Posterior vena cava (tissue), 2 donors: ENCODE measurements at places on chromosomes 6 and 20. TPM values are rescaled to one million over a fixed set of nuclear protein-coding genes. Genes with fewer than 3 reads are reported as not detected.

EXOC2 gene
- total RNA-seq, result 20.5 TPM

ZNF165 gene
- 0.48 TPM for total RNA-seq

ADGRB3 gene
- total RNA-seq, result 5.9 TPM

NFYA gene
- total RNA-seq, result 8.4 TPM

GRM1 gene
- total RNA-seq, result not detected

PRL gene
- not detected for total RNA-seq

RIPOR3 gene
- total RNA-seq, result 10.6 TPM

PDYN gene
- total RNA-seq, result not detected

PNLDC1 gene
- 0.19 TPM for total RNA-seq

TMEM244 gene
- not detected for total RNA-seq

NKX2-2 gene
- 0.33 TPM for total RNA-seq

HRH3 gene
- not detected for total RNA-seq

LRRC1 gene
- 10.4 TPM for total RNA-seq

CD24 gene
- 7.1 TPM for total RNA-seq

CALHM6 gene
- 5.4 TPM for total RNA-seq

KIF3B gene
- 26.2 TPM for total RNA-seq

VGLL2 gene
- total RNA-seq, result not detected

SPATS1 gene
- total RNA-seq, result not detected

CLPSL1 gene
- total RNA-seq, result not detected

PI16 gene
- total RNA-seq, result 51.4 TPM

BMP7 gene
- total RNA-seq, result not detected

TSBP1 gene
- not detected for total RNA-seq

PABPC1L gene
- 9.9 TPM for total RNA-seq

GPX5 gene
- not detected for total RNA-seq

ARMC2 gene
- 7.4 TPM for total RNA-seq

C6orf163 gene
- total RNA-seq, result 2.7 TPM

CCR6 gene
- not detected for total RNA-seq

CTCFL gene
- total RNA-seq, result not detected

HAO1 gene
- not detected for total RNA-seq

DDO gene
- 1.9 TPM for total RNA-seq

RGS17 gene
- total RNA-seq, result 0.28 TPM

NSFL1C gene
- 62.0 TPM for total RNA-seq

SCUBE3 gene
- 50.1 TPM for total RNA-seq

SLC22A2 gene
- total RNA-seq, result 0.37 TPM

OR2J3 gene
- total RNA-seq, result not detected

SYCP2 gene
- total RNA-seq, result 0.97 TPM

MRAP2 gene
- total RNA-seq, result 2.3 TPM

RAD21L1 gene
- not detected for total RNA-seq

MPC1 gene
- 50.9 TPM for total RNA-seq

SMLR1 gene
- not detected for total RNA-seq

TP53TG5 gene
- total RNA-seq, result 1.4 TPM

MOXD1 gene
- total RNA-seq, result 2.0 TPM

TRDN gene
- 5.4 TPM for total RNA-seq

FNDC1 gene
- 5.1 TPM for total RNA-seq

HLA-DRA gene
- total RNA-seq, result 101 TPM

ULBP3 gene
- total RNA-seq, result 0.67 TPM

SLC22A1 gene
- 1.8 TPM for total RNA-seq
